CD4-positive, alpha-beta T cell treated with Interleukin-6 at 100 ng/mL for 8 hours (primary cell): ENCODE measurements at places on chromosomes 6 and 20.

GRCh38 chr6:129353067-129353466 is 356.9 kb downstream of the ARHGAP18 start:
- DNase-seq = no peak

DNA sequence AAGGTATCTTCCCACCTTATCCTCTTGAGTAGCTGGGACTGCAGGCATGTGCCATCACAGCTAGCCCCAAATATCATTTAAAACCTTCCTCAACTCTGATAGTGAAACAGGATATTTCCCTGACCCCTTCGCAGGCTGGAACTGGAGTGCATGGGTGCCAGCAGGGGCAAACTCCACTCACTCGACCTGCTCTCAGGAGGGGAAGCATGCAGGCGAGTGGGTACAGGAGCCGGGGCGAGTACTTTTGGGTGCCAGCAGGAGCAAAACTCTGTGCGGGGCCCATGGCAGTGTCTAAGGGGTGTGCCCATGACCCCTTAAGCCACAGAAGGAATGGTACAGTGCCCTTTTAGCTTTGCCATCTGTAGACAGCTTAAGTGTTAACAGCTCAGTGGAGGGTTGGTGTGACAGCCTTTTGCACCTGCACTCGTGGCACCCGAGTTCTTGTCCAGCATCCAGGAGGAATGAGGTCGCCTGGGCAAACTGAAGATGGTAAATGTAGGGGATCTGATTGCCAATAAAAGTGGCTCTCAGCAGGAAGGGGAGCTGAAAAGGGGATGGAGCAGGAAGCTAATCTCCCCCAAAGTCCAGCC is 155.1 kb downstream of the CDK19 start:
- no peak for DNase-seq

GRCh38 chr6:120786682-120787081 is 547.6 kb downstream of the TBC1D32 start:
- no peak for DNase-seq

GRCh38 chr6:127290391-127291265 is 24.0 kb downstream of the RNF146 start:
- no peak for DNase-seq

- DNase-seq = no peak
Measured at GRCh38 chr6:86255973-86256372, 613.3 kb upstream of the SYNCRIP start.

- no peak for DNase-seq
Measured at GRCh38 chr6:127790571-127790970, 110.3 kb downstream of the THEMIS start.

DNA sequence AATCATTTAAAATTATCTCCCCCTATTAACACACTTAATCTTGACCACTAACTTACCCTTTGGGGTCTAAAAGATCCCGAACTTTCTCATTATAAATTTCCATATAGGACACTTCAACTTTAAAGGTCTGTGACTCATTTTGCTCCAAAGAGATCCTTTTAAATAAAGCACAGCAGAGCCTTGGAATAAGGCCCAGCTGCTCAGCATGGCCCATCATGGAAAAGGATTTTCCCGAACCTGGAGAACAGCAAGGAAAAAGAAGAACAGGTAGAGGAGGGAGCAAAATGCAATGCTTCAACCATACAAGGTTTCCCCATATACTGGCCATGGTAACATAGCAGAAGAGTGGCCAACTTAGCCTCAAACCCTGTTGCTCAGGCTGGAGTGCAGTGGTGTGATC is 132.1 kb downstream of the KIF13A start:
- no peak for DNase-seq

DNA sequence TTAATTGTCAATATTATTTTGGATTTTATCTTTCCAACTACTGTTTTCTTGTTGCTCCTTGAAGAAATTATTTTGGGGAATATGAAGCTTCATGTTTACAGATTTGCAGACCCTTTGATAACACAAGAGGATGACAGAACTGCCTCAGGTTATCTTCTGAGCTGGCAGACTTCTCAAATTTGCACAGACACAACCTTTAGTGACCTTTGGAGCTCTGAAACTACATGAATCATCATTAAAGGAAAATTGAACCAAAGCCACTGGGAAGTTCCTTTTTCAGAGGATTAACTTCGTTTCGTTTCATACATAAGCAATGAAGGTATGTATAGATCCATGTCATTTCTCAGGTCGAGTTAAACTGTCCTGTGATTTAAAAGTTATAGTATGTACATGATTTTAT is 85.9 kb downstream of the FBXO5 start:
- no peak for DNase-seq

DNA sequence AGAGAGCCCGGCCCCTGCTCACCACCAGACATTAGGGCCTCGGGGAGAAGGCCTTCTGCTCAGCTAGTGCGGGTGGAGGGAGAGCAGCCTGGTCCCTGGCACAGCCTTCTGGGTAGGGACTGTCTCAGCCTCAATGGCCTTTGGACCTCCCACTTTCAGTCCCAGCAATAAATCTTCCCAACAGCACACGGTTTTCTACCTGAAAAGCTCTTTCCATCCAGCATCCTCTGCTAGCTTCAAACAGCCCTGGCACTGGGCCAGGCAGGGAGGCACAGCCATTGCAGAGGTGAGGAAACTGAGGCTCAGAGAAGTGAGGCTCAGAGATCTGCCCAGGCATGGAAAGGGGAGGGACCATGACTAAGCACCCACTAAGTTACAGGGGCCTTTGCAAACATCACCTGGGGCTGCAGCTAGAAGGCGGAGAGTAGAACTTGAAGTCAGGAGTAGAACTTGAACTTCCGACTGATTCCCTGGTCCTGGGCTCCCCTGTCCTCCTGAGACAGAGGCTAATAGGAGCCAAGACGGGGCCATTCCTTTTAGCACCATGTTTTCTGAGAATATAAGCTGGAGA is 43.9 kb upstream of the NOL4L start:
- no peak for DNase-seq
